ENCODE measurements at places on chromosomes 3 and 15.

DNA sequence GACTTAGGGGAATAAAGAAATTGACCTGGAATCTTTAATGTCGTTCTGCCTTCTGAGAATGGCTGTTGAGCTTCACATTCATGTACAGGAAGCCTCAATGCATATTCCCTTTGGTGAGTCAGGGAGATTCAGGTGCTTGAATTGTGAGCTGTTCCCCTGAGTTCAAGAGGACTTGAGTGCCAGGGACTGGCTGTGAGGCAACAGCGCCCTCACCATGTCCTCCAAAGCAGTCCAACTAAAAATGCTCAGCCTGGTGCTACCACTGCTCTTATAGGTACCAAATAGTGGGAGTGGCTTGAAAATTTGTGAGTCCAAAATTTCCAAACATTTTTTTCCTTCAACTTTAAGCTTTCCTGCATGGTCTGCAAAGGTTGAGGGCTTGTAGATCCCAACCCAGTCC lies 54.1 kb downstream of the LEO1 start:
- DNase-seq, result no peak

GRCh38 chr15:23860290-23861245 lies 173.5 kb upstream of the NDN start:
- DNase-seq, result no peak

DNA sequence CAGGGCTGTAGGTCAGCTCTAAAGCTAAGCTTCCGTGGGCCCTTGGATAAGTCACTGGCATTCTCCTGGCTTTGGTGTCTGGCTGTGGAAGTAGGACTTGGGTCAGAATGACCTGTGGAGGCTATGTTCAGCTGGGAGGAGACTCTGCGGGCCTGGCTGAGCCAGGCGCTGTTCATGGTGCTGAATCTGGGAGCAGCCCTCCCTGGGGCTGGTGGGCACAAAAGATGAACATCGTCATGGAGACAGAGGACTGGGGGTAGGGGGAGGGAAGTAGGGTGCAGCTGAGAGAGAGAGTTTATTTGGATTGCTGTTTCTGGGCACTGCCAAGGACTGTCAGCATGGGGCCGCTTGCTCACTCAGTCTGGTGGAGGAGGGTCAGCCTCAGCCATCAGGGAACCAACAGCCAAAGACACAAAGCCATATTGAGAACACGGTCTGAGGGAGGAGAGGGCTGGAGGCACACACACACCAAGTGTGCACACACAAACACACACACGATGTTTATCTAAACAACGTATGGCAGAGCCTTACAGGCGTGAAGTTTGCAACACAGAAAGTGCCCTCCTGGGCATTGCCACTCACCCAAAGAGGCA lies 120.7 kb upstream of the LINGO1 start:
- DNase-seq, result peak; percentile 38

- DNase-seq, result no peak
These were observed 55.4 kb upstream of the ALDH1A3 start for GRCh38 chr15:100824211-100824610.

DNA sequence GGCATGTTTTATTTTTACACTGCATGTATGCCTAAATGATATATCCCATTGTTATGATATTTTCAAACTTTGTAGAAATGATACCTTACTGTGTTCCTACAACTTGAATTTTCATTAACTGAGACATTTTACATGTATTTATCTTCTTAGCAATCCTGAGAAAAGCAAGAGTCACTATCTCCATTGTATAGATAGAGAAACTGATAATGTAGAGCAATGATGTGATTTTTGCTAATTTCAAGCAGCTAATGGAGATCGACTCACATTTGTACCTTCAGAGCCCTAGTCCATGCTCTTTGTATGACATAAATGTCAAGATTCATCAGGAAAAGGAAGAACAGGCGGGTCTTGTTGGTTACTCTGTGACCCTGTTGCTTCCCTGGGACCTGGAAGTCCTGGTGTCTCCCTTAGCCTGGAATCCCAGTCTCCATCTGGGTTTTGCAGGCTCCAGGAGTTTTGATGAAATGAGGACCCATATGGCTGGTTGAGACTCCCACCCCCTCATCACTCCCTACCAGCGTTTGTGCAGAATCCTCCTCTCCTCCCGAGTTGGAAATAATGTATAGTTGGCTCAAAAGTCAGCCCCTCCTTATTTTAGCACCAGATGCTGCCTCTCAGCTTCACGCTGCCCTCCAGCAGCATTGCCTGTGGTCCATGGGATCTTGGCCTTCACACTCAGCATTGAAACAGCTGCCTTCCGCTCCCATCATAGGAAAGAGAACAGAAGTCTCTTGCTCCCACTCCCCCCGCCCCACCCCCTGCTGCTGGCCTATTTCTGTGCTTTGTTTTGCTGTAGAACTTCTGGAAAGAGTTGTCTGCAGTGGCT lies 67.1 kb downstream of the APBA2 start:
- DNase-seq, result no peak
